Calu3 (cell line): ENCODE measurements at places on chromosomes 11 and 22. TPM values are rescaled to one million over a fixed set of nuclear protein-coding genes. Genes with fewer than 3 reads are reported as not detected.

- DNase-seq, result no peak
Observed at GRCh38 chr11:130088919-130089673, 19.4 kb downstream of the APLP2 start.

GRCh38 chr22:36281781-36282327 is 28.9 kb downstream of the APOL1 start:
- DNase-seq, result no peak

DNA sequence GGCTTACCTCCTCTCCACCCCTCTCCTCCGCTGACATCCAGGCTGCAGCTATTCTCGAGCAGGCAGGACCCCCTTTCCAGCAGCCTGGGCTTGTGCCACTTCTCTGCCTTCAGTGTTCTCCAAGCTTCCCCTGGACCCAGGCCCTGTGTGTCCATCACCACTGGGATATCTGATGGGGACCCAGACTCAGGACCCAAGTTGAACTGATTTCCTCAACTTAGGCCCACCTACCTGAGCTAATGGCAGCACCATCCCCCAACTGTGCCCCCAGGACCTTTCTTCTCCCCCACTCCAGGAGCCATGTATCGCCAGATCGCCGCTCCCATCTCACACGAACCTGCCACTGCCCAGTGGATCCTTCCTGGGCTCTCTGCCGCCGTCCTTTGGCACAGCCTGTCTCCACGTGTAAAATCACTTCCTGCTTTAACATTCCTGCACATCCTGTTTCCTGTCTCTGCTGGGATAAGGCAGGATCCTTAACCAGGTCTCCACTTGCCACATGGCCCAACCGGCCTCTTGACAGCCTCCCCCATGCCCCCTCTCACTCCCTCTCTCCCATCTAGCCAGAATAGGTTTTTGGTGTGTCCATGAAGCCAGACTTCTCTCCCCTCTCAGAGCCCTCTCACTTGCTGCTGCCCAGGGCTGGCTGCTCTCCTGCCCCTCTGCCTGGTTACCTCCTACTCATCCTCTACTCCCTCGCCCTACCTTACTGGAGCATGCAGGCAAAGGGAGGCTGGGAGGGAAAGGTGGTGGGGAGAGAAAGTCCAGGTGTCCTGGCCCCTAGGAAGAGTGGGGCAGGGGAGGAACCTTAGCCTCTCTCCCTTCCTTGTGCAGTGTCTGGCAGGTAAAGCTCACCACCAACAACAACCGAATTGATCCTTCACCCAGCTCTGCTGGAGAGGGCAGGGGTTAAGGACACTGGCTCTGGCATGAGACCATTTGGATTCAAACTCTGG is 9.4 kb downstream of the SPATA19 start:
- no peak for DNase-seq

DNA sequence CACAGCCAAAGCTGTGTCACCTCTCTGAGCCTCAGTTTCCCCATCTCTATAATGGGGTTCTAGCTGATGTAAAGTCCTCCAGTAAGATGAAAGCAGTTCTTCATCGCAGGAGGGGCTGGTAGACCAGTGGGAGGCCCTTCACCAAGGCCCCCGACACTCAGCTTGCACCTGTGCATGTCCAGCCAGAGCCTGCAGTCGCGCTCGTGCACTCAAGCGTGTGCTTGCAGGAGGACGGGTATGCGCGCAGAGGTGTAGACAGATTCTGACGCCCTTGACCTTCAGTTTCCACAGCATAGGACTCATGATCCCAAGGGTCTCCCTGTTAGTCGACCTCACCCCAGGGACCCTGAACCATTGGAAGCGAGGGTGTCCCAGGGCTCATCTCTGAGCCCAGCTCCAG is 633.7 kb downstream of the TBC1D22A start:
- no peak for DNase-seq

- no peak for DNase-seq
Observed at GRCh38 chr22:50672041-50672440, 582 bp upstream of the SHANK3 start.

DNA sequence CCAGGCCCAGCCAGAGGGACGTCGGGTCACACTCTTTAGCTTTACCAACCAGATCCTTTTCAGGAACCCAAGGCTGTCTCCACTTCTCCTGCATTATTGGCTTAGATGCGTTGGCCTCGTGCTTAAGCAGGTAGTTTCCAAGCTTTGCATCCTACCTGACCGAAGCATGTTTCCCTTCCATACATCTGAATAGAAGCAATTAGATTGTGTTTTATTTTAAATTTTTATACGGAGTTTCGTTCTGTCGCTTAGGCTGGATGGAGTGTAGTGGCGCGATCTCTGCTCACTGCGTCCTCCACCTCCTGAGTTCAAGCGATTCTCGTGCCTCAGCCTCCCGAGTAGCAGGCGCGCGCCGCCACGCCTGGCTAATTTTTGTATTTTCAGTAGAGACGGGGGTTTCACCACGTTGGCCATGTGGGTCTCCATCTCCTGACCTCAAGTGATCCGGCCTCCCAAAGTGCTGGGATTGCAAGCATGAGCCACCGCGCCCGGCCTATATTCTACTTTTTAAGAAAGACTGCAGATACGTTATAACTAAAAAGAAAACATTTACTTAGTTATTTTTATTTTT is 677 bp downstream of the DYNC2H1 start:
- no peak for DNase-seq

DNA sequence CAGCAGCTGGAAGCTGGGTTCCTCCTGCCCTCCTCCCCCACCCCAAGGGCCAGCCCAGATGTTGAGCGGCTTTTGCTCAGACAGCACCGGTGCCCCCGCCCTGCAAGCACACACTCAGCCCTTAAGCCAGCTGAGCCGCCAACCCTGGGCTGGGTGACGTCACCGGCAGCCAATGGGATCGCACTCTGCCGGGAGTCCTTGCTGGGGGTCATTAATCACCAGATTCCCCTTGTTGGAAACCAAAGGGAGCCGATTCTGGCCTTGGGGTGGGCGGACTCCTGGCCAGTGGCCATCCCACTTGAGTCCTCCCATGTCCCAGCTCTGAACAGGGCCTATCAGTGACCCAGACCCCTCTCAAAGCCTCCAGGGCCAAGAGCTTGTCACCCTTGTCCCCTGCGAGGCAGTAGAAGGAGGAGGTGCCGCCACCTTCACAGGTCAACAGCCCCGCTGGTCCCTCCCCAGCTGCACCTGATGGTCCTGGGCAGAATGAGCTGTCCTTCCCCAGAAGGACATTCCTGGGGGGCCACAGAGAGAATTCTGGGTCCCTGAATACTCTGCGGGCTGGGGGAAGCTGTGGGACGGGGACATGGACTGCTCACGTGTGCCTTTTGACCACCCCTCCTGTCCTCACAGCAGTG is 7.4 kb downstream of the DUSP8 start:
- DNase-seq, result no peak

- DNase-seq, result no peak
Observed at GRCh38 chr11:133841279-133842043, 3.9 kb downstream of the SPATA19 start.

DNA sequence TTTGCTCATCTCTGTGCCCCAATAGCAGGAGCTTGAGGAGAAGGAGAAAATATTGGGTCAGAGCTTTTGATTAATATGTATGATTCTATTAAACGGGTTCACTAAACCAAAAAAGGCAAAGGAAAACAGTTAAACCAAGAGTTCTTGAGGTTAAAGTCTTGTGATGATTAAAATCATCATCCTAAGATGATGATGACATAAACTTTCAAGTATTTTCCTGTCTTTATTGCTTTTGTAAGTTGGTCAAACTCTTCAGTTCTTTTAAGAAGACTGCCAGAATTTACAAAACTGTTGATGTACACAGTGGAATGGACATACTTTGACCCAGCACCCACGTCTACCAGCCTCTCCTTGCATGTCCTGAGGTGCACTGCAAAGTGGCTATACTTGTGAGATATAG is 41.0 kb downstream of the FDX1 start:
- DNase-seq, result no peak

- no peak for DNase-seq
Observed at GRCh38 chr11:127862406-127862805, 725.0 kb downstream of the ETS1 start.

DNA sequence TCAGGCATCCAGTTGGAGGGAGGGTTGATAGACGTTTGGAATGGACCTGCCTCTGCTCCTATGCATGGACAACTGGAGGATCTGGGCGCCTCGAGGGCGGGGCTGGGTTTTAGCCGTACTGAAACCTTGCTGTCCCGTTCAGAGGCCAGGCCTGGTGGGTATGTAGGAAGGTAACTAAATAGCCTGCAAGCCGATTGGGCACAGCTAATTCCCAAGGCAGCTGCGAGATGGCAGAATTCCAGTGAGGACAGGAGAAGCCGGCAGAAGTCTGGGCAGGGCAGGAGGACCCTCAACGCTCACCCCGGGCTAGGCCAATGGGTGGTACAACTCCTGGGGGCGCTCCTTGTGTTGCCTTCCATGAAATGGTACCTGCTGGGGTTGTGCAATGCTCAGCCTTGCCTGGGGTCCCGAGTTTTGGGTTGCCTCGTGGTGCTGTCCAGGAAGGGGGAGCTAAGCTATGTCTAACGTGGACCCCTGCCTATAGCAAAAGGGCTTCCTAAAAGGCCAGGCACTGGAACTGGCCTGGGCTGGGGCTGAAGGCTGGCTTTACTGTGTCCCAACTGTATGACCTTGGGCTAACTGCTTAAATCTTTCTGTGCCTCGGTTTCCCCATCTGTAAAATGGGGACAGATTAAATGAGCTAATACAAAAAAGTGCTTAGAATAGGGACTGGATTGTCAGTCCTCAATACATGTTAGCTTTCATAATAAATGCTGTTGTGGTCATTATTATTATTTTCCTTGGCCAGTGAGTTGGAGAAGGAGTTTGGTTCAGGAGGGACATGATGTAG is 30.1 kb upstream of the CD82 start:
- no peak for DNase-seq

DNA sequence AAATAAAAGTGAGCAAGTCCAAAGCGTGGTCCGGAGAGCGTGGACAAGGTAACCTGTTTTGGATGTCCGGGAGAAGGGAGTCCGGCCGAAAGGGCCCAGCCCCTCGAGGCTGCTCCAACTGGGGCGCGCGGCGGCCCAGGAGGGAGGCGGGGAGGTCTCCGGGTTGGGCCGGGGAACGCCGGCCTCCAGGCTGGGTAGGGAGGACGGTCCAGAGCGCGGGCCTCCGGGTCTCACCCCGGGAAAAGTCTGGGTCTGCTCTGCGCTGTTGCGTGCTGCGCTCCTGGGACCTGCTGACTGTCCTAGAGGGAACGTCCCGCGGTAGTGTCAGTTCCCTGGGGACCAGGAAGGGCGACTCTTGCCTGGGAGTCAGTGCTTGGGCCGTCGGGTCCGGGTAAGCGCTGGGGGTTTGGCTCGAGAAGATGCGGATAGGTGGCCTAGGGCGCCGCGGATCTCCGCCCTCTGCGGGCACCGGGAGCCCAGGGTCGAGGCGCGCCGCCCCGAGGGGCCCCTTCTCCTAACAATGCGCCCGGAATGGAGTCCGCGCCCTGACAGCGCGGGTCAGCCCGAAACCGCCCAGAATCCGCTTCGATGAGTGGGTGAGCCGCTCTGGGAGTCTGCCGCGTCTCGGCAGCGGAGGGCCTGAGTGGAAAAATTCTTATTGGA is 988 bp upstream of the FLI1 start:
- no peak for DNase-seq

DNA sequence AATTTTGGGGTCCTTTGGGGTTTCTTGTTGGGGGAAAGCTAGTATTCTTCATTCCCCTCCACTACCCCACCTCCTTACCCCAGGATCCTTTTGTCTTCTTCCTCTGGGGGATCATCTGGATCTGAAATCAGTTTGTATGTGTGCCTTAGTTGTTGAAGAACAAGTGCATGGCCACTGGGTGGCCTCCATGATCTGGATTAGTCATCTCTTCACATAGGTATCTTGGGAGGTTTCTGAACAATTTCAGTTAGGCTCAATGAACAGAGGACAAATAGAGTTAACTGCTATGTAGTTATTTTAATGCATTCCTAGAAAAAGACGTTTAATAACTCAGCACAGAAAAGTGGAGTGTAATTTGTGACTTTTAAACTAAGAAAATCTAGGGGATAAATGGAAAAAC is 7.1 kb upstream of the VWA5A start:
- DNase-seq, result peak; percentile 2

DNA sequence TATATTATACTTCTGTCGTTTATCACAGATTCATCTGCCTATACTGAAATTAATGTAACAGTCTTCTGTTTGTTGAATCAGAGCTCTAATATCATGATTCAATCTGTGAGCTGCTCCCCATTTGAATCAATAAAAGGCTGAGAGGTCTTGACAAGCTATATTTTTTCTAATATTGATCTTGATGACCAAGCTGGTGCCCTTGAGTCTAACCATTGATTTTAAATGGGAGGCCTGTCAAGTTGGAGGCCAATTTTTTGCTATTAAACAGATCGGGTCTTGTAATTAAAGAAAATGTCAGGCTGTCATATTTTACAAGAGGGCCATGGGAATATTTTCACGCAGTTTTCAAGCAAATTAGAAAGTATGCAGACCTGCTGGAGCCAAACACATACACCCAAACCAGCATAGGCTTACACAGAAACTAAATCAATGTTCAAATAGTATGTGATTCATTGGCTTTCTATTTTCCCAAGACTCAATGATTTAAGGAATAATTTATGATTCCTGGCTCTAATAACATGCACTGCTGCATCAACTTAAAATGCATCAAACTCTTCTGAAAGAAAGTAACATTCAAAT is 286.9 kb downstream of the CNTN5 start:
- DNase-seq, result no peak

DNA sequence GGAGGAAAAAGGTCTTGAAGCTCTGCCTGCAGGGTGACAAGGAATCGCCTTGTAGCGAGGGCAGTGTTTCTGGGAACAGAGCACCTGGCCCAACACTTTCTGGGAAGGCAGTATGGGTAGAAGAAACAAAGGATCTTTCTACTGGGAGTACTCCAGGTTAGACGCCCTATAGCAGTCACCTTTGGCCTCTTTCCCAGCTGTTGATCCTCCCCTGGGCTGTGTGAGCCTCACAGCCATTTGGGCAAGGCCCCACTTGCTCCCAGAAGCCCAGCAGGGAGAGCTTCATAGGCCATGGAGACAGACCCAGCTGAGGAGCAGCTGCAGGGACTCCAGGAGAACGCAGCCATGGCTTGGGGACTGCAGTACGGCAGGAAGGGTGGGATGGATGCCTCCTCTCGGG is 1.2 kb downstream of the SLCO2B1 start:
- no peak for DNase-seq

- peak; percentile 2 for DNase-seq
Observed at GRCh38 chr11:62242021-62242420, at the start of gene SCGB1D2. Gene SCGB1D2 (plus strand): TSS chr11:62242239. CDS start chr11:62242308, 69 bp downstream.

GRCh38 chr11:90705661-90706060 is 482.8 kb upstream of the CHORDC1 start:
- no peak for DNase-seq

GRCh38 chr11:105592035-105592434 is 17.8 kb upstream of the GRIA4 start:
- no peak for DNase-seq

- no peak for DNase-seq
Observed at GRCh38 chr22:20198557-20199319, 47.9 kb upstream of the CCDC188 start.

Gene MIF
- 669 and 679 TPM in 2 replicates for total RNA-seq

Gene OR52H1
- total RNA-seq, result not detected in 2 replicates

Gene SLC43A3
- total RNA-seq, result 91.8 and 127 TPM in 2 replicates

Gene C11orf16
- total RNA-seq, result not detected in 2 replicates

Gene STT3A
- total RNA-seq, result 139 and 168 TPM in 2 replicates

Gene ZNF70
- total RNA-seq, result 6.5 and 6.6 TPM in 2 replicates

Gene KCNJ1
- 0.17 TPM in 1 of 2 replicates, not detected in the other for total RNA-seq

Gene TBX1
- total RNA-seq, result not detected in 2 replicates

Gene OR51A2
- total RNA-seq, result not detected in 2 replicates

Gene TSPAN32
- not detected in 2 replicates for total RNA-seq

Gene SEPTIN5
- total RNA-seq, result 2.3 and 3.3 TPM in 2 replicates

Gene SGSM1
- 0.07 and 0.20 TPM in 2 replicates for total RNA-seq

Gene MPZL2
- 69.6 and 81.7 TPM in 2 replicates for total RNA-seq
